Stimulated activated CD8-positive, alpha-beta memory T cell treated with anti-CD3 and anti-CD28 coated beads, Interleukin-7, amount 100 ng/mL, for 1 hour (primary cell): ENCODE measurements at places on chromosomes 2 and 18.

DNA sequence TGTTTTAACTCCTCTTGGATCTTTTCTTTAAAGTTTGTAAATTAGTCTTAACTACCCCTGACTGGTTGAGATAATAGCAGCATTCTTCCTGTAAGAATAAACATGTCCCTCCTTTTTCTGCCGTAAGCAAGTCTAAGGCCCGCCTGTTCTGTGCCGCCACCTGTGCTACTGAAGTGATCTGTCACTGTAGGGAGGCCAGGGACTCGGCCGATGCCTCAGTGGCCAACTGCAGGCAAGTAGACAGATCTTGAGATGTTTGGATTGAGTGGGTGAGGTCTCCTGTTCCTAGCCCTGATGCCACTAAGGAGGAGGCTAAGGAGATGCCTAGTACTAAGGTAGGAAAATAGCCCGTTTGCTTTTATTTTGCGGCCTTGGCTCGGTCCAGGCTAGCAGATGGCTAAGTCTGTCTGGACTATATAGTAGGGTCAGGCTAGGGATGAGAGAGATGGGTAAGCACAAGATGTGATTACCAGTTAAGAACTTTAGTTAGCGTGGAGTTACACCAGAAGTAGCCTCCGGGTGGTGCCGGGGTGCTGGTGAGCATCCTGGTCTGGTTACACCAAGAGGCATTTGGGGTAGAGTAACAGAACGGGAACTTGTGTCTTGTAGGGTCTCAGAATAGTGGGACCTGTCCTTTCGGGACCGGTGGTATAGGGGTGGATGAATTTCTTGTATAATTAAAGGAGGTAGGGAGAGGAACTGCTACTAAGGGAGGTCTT is 584.2 kb downstream of the SUCLG1 start:
- DNase-seq, result no peak

- DNase-seq, result no peak
These were observed 54.5 kb upstream of the BIN1 start for GRCh38 chr2:127161176-127162136.

DNA sequence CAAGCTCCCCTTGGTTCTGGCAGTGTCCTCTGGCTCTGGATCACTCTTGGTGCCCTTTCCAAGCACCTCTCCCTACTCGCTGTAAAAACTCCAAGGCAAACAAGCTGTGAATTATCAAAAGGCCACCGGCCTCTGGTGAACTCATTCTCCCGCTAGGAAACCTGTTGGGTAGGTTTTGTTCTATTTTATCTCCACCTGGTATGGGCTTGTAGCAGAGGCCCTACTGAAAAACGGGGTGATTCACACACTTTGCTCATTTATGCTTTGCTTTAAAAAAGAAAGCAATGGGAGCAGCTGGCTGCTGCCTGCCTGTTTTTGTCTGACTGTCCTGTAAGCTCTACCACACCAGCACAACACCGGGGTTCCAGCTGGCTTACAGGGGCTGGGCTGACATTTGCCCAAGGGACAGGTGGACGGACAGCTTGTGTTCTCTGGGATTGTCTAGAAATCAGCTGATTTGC is 56.8 kb downstream of the SH3BP4 start:
- no peak for DNase-seq

DNA sequence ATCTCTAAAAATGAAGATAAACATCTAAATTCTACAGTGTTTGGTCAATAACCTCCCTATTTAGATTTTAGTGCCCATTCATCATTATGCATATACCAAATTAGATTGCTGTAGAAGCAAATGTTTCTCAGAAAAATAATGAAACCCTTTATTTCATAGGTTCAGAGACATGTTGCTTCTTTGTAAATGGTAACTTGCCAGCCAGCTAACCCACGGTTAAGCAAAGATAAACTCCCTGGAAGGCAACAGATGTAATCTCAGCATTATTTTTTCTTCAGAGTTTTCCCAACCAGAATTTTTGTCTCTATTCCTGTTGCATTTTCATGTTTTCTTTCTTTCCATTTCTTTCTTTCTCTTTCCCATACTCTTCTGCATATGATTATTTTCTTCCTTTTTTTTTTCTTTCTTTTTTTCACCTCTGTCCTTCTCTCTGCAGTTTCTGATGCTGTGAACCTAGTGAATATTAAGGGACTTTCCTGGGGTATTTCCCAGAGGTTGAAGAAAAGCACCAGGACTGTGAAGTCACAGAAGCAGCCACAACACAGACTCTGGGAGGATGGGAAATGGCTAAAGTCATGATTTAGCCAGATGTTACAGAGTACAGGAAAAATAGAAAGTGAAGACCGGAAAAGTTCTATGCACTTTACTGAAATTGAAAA is 50.0 kb upstream of the DSG1 start:
- no peak for DNase-seq

DNA sequence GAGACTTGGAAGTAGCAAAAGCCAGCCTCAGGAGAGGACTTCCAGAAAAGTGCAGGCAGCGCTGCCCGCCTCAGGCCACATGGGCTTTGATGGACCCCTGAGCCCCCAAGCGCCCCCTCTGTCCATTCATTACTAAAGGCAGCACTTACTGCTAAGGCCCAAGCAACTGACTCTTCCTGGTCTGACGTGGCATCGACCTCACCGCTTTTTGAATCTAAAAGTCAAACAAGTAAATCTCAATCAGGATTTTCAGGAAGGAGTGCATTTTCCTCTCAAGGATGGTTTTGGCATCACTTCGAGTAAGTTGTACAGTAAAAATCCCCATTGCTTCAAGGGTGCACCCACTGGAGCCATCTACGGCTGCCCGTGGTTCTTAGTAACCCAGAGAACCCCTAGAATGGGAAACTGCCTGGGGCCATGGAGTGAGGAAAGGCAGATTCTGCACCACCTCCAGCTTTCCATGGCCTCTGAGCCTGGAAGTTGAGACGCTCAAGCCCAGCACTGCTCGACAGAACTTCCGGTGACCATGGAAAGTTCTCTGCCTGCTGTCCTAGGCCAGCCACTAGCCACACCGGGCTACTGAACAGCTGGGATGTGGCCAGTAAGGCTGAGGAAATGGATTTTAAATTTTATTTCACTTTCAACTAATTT is 7.0 kb downstream of the HJURP start:
- DNase-seq, result no peak

DNA sequence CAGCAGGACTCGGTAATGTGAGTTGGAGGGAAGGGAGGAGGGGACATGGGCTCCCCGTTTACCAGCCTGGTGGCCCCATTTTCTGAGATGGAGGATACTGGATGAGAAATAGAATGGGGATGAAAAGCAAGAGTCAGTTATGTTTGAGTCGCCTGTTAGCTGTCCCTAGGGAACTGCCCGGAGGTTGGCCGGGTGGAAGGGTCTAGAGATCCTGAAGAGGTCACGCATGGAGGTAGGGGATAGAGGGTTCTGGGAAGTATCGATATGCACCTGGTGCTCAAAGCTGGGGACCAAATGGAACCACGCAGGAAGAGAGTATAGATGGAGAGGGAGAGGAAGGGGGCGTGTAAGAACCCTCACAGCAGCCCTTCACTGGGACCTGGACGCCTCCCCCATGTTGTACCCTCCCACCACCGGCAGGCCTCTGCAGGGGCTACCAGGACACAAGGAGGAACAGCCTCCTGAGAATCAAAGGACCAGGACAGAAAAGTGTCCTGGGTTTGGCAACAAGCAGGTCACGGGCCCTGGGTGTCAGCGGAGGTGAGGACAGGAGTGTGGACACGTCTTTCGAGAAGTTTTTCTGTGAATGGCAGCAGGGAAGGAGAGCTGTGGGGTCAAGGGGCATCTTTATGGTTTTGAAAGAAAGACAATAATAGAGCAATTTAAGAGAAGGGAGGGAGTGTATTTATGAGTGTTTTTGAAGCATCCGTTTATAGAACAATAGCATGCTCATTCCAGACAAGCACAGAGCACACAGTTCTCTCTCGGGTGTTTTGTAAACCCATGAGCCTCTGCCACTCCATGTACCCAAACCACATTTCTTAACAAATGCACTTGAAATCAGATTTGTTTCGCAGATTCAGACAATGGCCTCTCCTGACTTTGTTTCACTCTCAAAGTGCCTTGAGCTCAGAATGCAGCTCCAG is 132.2 kb downstream of the SMAD7 start:
- DNase-seq, result no peak

DNA sequence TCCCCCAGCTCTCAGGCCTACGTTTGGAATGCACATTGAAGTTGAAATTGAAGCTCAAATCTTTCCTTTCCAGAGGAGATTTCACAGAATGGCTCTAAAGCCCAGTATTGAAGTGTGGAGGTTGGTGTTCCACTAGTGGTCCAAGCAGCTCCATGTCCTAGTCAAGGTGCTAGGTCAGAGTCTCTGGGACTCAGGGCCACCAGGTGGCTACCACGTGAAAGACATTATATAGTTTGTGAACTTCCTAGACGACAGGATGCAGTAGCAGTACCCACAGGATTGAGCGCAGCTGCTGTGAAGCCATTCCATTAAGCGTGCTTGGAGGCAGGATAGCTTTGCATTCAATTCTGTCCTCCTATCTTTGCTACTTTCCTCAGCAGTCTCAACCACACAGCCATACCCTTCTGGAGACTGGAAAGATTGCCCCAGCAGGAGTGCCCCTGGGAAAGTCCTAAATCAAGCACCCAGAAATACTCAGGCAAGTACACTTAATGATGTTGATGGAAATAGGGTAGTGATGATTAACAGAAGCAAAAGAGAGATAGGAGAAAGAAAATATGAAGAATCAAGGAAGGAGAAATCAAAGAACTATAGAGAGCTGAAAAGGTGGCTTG is 4.7 kb upstream of the TGFA start:
- no peak for DNase-seq

DNA sequence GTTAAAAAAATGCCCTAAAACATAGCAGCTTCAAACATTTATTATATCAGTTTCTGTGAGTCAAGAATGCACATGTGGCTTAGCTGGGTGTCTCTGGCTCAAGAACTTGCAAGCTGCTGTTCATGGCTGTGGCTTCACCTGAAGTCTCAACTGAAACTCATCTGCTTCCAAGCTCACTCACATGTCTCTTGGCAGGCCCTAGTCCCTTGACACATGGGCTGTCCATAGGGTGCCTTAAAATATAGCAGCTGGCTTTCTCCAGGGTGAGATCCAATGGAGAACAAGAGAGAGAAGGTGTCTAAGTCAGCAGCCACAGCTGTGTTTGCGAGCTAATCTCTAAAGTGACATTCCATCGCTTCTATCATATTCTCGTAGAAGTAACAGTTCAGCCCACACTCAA is 152.8 kb downstream of the DSEL start:
- DNase-seq, result no peak

DNA sequence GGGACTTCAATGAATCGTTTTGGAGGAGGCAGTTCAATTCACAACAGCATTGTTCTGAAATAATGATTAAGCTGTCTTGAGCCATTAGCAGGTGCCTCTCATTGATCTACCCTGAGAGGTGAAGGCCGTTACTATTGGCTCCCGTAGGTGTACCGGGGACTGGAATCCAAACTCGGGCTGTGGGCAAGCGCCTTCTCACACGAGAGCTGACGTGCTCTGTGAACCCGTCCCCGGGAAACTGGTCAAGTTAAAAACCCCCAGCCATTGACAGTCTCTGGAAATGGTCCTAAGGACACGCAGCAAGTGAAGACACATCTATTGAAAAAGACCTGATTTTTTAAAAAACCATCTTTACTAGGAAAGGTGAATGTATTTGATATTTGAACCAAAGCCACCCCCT is 8.1 kb upstream of the NFATC1 start:
- no peak for DNase-seq

DNA sequence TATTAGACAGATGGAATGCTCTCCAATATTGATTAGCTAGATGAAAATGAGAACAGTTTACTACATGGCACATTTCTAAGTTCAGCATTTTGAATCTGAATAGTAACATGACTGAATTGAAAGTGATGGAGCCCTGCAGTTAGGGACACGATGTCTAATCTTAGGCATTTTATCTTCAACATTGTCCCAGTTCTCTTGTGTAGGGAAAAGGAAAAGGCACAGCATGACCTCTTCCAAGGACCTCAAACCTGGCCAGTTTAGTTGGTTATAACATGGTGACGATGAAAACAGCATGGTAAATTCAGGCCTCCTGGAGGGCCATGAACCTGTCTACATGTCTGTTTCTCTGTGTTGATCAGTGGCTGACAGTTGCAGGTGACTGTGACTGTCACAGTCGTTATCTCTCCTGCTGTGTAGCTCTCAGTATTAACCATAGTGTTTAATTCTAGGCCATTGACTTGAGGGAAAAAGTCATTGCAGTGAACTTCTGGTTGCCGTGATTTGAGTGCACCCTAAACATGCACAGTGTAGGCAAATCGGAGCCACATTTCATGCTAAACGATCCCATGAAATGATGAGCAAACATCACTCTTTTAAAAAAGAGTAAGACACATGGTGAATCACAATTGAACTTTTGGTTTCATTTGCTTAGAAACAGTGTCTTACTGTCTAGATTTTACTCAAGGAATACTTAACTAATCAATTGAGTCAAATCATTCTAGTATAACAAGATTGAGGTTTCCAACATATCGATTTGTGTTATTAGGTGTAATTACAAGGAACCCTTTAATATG is 129.7 kb downstream of the PHLPP1 start:
- no peak for DNase-seq

DNA sequence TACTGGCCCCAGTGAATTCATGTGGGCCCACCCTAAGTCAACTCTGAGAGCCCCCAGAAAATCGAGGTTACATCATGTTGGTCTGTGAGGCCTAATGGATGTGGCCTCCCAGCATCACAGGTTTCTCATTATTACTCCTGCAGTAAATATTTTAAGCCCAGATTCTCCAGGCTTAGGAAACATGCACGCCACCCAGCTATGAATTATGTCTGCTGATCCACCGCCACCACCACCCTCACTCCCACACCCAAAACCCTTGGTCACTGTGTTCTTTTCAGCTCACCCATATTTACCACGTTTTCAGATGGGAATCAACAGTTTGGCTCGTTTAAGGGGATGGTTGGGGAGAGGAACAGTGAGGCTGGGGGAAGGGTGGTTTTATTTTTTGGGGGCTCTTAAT is 128.6 kb downstream of the NCK2 start:
- no peak for DNase-seq

- no peak for DNase-seq
These were observed 118.9 kb upstream of the OTOS start for GRCh38 chr2:240259201-240259923.

GRCh38 chr2:192123847-192124246 is 70.9 kb downstream of the TMEFF2 start:
- DNase-seq, result no peak

- no peak for DNase-seq
These were observed 400.2 kb upstream of the MYT1L start for GRCh38 chr2:2731101-2731815.

DNA sequence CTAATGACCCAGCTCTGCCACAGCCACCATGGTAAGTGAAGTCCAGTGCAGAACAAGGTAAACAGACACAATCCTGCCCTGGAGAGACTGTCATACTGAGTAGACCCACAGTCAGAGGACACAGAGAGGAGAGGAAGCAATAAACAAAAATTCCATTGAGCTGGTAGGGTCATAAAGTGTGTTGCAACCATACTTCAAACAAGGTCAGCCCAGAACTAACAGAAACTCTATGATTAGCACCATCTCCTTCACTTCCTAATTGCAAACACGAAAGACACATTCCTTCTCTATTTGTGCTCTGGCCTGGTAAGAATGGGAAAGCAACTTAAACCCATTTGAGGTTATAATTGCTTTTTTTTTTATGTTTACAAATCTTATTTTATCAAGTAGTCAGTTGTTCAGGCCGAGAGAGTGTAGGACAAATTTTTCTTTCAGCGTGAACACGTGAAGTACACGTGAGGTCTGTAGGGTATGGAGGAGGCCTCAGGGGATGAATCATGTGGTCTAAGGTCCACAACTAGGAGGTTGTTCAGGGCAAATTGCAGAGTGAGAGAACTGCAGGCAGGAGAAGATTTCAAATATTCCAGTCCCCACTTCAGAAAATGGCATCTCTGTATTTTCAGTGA is 71.4 kb upstream of the GLS start:
- no peak for DNase-seq

- DNase-seq, result no peak
These were observed 890.7 kb upstream of the CELF4 start for GRCh38 chr18:38456253-38456652.
